Mesothelial cell of epicardium (in vitro differentiated cells): ENCODE measurements at places on chromosomes 5 and 9.

DNA sequence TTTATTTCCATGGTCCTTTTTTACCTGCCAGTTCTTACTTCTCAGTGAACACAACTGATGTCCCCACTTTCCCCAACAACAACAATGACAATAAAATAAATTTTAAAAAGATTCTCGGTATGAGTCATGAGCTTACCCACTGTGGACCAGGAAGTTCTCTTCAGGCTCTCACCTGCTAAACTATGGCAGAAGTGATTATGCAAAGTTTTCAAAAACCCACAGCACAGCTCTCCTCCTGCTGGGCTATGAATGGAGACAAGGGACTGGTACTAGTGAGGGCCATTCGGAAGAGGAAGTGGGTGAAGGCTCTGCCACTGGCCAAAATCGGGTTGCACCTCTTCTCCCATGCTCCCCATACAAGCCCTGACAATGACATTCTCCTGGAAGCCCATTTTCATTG lies 429.4 kb downstream of the PIK3R1 start:
- no peak for DNase-seq

DNA sequence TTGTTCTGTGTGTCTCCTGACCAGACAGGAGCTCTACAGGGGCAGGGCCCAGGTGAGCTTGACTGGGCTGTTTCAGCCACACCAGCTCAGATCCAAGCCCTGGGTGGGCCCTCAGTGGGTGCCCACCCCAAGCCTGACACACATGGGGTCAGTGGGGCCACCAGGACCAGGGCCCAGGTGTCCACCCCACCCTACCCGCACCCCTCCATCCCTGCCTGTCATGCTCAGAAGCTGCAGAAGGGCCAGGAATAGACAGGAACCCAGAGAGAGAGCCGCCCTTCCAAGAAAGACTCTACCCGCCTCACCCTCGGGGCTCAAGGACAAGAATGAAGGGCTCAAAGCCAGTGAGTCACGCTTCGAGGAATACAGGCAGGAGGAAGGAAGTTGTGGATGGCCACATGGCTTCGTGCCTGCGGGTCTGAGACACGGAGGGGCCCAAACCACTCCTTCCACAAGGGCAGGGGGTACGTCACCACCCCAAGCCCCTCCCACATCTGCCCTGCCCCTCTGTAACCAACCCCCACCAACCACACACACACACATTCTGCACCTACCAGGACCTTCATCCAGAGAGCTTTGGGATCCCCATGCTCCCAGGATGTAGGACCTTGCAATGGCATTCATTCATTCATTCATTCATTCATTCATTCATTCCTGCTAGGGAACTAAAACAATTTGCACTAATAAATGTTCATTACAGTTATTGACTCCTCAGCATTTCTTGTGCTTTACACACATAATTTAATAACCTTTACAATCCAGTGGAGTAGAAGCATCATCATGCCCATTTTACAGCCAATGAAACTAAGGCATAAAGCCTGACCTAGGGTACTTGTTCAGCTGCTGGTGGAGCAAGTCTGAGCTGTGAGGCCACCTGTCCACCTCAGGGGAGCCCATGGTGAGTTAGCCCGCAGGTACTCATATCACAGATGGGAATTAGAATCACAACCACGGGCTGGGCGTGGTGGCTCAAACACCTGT lies 55.9 kb upstream of the STXBP1 start:
- no peak for DNase-seq

DNA sequence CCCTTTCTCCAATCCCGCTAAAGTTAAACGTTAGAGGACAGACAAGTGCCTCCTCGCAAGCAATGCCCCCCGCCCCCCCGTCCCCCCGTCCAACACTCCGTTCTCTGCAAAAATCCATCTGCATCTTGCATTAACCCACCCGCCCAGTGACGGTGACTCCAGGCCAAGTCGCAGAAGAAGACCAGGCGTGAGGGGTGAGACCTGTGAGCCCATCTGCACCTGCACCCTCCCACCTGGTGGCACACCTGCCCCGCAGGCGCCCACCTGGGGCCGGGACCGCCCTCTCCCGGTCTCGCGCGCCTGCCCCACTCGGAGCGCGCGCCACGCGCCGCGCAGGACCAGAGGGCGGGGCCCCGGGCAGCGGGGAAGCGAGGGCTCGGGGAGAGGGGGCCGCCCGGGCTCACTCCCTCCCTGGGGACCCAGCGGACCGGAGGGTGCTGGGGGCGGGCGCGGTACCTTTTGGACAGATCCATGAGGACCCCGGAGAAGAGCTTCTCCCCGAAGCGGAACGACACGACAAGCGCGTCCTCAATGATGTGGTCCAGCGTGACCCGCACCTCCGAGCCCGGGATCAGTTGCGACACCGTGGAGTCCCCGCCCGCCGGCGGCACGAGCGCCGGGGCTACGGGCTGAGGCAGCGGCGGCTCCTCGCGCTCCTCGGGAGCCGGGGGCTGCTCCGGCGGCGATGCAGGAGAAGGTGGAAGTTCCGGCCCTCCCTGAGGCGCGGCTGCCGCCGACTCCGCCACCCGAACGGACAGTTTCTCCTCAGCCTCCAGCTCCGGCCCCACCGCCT lies 705 bp downstream of the PWWP2A start:
- peak; percentile 29 for DNase-seq

DNA sequence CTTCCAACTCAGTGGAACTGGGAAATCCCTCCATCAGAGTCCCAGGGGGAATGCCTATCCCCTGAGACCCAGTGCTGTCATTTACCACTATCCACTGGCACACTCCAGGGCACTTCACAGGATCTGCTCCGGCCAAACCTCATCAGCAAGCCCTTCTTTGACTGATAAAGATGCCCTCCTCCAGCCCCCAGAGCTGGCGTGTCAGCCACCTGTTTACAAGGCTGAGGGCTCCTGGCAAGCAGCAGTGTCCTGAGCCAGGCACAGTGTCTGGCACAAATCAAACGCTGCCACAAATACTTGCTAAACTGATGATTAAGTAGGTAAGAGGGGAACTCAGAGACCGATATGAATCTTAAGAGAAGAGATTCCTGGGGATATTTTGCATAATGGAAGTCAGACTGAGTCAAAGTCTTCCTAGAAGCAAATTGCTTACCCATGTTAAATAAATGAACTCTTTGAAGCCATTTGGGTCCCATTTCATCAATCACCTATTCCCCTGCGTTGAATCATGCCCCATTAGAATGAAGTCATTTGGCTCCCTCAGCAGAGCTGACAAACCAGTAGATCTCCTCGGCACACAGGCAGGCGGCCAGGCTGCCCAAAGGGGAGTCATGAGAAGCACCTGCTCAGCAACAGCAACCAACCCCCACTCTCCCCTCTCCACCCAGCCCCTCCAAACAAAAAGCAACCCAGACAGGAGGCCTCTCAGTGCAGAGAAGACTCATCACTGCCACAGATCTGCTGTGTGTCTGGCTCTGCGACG lies 97.4 kb downstream of the CDK5RAP2 start:
- no peak for DNase-seq

DNA sequence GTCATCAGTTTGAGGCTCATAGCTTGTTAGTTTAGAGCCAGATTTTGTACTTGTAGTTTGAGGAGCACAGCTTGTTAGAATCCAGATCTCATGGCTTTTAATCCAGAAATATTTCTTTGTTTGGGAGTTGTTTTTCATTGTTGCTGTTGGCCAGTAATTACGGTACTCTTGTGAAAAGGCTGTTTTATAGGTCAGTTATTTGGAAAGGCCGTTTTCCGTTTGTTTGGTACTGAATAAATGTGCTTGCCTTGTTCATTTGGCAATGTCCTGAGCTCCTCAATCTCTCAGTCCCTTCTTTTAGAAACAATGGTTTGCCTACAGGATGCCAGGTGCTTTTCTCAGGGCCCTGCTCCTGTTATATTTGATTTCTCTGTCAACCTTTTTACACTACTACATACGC lies 4.5 kb upstream of the MOB3B start:
- no peak for DNase-seq

- DNase-seq, result no peak
These were observed 143.7 kb downstream of the LRRC70 start for GRCh38 chr5:62722360-62722759.

DNA sequence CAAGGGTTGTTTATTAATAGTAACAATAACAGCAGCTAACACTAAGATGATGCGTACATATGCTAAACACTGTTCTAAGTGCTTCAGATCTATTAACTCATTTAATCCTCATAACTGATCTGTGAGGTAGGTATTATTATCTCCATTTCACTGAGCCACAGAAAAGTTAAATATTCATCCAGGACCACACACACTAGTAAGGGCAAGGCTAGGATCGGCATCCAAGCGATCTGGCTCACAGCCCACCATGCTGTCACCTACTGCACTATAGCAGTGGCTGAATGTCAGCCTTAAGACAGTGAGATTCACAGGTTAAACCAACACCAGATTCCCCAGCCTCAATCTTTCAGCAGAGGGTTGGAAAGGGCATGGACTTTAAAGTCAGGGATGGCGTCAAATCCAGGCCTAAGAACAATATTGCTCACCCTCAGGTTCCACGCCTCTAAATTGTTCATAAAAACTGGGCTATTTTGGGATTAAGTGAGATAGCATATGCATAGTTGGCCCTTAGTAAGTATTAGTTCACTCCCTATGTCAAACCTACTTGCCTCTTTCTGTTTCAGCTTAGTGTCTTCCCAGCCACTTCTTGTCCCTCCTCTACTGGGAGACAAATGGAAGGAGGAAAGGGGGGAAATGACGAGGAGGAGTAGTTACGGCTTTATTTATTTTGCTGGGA lies 150.8 kb downstream of the MAPKAP1 start:
- DNase-seq, result no peak

DNA sequence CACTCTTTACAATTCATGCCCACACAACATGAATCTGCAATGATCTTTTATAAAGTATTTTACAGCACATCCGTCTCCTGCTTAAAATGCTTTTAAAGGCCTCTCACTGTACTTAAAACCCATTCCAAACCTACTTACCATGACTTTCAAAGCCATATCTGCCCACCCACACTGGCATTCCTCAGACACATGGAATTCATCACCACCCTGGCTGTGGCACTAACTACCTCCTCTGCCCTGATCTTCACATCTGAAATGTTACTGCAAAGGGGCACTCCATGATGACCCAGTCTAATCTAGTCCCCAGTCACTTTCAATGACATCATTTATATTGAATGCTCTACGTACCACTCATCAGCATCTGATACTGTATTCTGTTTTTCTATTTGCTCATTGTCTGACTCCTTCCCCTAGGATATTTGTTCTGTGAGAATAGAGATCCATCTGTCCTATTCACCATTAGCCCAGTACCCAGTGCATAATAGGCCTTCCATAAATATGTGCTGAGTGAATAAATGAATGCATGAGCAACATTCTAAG lies 193.2 kb upstream of the KIF2A start:
- DNase-seq, result no peak

- no peak for DNase-seq
These were observed 47.4 kb downstream of the MYO10 start for GRCh38 chr5:16888694-16889124.

DNA sequence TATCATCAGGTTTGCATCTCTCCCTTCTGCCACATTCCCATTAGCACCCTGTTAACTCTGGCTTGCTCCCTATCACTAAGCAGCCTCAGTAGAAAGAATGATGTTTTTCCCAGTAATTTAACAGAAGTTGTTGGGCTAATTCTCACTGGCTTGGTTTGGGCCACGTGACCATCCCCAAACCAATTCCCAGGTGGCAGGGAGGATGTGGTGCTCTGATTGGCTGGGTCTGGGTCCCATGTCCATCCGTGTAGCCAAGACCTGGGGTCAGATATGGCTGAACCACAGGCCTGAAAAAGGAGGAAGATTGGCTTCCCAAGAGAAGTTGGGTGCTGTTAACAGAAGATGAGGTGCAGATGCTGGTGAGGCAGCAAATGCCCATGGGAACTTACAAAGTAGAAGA lies 122.0 kb downstream of the BOD1 start:
- DNase-seq, result no peak

DNA sequence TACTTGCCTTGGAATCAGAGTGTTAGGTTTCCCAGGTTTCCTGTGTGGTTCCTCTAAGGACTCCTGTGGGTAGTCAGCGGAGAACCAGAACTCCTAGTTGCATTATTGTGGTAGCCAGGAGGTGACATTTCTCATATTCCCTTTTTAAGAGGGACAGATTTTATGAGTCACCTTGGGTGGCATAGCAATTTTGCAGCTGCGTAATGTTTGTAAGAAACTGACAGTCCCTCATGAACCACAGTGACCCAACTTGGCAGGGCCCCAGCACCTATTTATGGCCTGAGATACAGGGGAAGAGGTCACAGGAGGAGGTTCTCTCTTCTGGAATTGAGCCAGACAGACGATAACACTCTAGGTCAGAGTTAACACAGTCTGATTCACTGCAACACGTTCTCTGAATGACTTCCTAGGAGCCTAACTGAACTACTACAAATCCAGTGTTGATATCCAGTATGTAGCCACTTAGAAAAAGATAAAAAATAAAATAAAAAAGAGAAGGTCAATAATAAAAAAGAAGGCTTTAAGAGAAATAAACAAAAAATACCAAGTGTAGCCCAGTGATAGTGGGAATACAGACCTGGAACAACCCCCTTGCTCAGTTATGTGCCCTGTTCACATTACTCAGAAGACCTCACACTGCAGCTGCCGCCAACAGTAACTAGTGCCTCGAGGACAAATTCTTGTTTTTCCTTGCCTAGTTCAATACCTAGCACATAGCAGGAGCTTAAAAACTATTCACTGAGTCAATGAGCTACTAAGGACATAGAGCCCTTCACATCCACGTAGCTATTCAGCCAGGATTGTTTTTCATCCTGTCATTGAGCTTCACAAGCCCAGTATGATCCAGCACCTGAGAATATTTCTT lies 50.7 kb upstream of the VLDLR start:
- no peak for DNase-seq

GRCh38 chr9:127392166-127392565 lies 4.8 kb upstream of the SLC2A8 start:
- DNase-seq, result peak; percentile 5

- no peak for DNase-seq
These were observed 27.3 kb upstream of the PHYKPL start for GRCh38 chr5:178259623-178260536.

GRCh38 chr5:98736753-98737152 lies 36.7 kb upstream of the RGMB start:
- no peak for DNase-seq

- DNase-seq, result no peak
These were observed 82.9 kb downstream of the CEMIP2 start for GRCh38 chr9:71685394-71685793.
